Tibial nerve (tissue), 4 donors: ENCODE measurements at places on chromosomes 6 and 20. TPM values are rescaled to one million over a fixed set of nuclear protein-coding genes. Genes with fewer than 3 reads are reported as not detected.

DNA sequence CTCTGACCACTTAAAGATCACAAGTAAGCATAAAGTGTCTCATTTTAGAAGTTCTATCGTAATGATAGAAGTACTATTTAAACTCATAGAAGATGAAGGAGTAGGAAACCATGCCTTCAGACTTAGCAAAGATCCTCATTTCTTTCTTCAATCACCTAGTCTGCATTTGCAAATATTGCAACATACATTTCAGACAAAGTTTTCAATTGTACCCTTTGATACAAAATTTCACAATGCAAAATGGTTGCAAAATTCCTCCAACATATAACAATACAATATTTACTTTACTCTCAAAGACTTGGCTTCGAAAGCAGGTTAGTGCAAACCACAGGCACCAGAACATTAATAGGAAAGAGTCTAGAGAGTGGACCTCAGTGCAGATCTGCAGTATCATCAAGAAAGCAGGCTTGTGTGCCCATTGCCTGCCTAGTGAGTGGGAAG lies 16.1 kb upstream of the ROS1 start:
- no peak for DNase-seq

DNA sequence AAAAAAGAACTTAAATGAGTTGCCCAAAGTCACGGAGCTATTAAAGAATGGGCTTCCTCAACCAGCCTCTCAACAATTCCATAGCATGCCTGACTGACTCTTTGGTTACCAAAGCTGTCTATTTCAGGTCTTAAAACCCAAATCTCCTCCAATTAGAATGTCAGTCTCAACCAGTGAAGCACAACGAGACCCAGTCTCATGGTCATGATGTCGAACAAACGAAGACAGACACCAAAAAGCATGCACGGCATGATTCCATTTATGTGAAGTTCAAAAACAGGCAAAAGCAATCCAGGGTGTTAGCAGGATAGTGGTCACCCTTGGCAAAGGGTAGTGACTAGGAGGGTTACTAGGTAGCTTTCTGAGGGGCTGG lies 16.3 kb upstream of the PTPN1 start:
- DNase-seq, result no peak

- no peak for DNase-seq
Measured at GRCh38 chr6:69096681-69097080, 461.6 kb downstream of the ADGRB3 start.

DNA sequence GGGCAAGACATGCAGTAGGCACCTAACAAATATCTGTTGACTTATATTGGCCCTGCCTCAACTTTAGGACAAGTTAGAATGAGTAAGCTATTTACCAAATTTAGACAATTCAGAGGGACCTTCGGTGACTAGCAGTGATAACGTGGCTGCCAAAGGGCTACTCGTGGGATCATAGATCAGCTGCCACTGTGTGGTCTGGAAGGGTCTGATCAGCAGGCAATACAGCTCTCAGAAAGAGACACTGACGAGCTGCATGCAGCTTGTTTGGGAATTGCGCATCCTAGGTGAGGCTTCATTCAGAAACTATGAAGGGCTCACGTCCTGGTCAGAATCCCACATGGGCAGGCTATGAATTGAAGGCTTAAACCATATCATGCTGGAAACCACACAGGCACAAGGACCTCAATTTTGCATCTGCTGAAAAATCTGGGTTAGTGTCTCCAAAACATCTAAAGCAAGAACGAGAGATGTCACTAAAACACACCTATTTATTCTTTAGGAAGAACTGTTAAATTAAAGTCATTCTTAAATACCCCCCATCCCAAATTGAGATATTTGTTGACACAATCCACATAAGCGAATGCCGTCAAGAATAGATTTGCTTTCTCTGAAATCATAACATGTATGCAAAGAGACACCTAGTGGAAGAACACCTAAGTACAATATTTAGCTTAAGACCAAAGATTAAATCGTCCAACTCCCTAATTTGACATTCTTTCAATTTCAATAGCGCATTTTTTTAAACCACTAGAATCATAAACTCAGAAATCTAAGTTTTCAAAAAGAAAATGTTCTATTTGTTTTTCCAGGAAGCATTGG lies 79.6 kb downstream of the IPCEF1 start:
- DNase-seq, result no peak

- DNase-seq, result no peak
Measured at GRCh38 chr6:32200711-32201475, 8.4 kb upstream of the GPSM3 start.

DNA sequence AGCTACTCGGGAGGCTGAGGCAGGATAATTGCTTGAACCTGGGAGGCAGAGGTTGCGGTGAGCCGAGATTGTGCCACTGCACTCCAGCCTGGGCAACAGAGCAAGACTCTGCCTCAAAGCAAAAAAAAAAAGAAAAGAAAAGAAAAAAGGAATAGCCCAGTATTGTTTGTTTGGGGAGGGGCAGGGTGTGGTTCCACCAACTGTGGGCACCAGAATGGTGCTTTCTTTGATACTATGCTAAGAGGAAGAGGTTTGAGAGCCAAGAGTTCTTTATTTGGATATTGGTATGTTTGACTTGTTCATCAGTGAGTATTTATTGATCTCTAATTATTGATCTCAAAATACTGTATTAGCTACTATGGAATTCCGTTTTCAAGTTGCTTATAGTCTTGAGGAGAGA lies 72.3 kb downstream of the CEP57L1 start:
- DNase-seq, result no peak

DNA sequence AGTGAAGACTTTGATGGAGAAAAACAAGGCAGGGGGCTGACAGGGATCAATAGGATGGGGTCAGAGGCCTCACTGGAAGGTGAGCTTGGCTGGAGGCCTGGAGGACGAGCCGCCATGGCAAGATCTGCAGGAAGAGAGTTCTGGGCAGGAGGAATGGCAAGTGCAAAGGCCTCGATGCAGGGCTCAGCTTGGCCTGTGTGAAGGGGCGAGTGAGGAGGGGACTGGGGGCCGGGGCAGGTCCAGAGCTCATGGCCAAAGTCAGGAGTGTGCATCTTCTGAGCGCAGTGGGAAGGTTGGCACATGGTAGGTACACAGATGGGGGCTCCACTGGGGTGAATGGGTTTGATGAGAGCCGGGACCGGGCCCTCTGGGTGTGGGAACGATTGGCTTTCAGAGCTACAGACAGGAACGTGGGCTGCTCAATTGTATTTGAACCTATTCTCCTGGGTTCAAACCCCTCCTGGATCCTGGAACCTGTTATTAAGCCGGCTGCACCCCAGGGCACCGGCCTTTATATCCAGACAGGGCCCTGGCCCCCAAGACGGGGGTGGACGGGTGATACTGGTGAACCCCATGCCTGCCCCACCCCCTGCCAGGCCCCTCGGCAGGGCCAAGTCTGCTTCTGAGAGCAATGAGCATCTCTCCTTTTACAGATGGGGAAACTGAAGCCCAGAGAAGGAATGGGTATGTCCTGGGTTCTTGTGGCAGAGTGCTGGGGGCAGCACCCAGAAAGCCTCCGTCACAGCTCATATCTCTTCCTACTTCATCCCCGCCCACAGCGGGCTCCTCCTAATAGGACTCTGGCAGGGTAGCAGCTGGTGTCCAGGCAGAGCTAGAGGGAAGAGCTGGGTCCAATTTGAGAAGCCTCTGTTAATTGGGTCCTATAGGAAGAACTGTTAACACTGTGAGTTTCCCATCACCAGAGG lies 106.1 kb downstream of the CEBPB start:
- no peak for DNase-seq

GRCh38 chr20:63641792-63642523 lies 11.3 kb downstream of the STMN3 start:
- DNase-seq, result peak; percentile 85

ME1 gene
- total RNA-seq, result 7.8 TPM

DNA sequence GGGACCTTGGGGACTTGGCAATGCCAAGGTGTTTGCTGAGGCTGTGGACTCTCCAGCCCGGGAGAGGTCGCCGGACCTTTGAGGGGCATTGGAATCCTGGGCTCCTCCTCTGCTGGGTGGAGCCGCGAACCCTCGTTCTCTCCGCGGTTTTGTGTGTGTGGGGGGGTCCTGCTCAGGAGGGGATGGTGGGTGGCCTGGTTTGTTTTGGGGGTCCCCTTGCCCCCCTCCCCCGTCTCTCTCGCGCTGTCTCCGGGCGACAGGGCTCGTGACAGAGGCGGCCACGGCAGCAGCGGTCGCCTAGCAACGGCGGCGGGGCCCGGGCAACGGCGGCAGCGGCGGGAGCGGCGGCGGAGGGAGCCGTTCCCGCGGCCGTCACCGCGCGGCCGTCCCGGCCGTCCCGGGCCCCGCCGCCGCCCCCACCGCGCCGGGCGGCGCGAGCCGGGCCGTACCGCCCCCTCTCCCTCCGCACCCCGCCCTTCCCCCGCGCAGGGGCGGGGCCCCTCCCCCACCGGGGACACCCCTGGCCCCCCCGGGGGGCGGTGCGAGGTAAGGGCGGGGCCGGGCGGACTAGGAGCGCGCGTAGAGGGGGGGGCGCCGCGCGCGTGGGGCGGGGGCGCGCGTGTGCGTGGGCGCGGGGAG lies 7.8 kb downstream of the SYNGAP1 start:
- DNase-seq, result no peak
